ENCODE measurements at places on chromosomes 1 and 21.
A peak's percentile ranks its signal among the peaks of the same experiment; 100 is the strongest.

GRCh38 chr1:34858901-34859445 lies 576 bp downstream of the SMIM12 start:
- peak; percentile 14 for DNase-seq

DNA sequence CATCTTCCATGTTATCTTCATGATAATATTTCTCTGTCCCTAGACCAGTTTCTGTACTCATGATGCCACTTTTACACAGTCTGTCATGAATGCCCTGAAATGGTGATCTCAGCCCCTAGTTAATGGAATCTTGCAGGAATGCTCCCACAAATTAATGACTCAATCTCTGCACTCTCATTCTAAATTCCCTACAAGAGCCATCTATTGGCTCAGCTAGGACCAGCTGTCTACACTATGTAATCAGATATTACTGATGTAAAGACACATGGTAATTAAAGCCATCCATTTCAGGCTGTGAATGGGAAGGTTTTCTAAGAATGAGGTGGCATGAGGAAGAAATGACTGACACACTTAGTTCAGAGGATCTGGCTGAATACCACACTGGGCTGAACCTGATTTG lies 199.1 kb upstream of the KCND3 start:
- no peak for DNase-seq

GRCh38 chr1:47917687-47918086 lies 79.5 kb downstream of the TRABD2B start:
- DNase-seq: no peak

GRCh38 chr1:116556289-116557006 lies 14.4 kb downstream of the CD58 start:
- DNase-seq: peak; percentile 92

- no peak for DNase-seq
Measured at GRCh38 chr1:197984289-197984688, 67.1 kb downstream of the LHX9 start.

GRCh38 chr1:235225299-235225698 lies 64.2 kb upstream of the RBM34 start:
- no peak for DNase-seq

DNA sequence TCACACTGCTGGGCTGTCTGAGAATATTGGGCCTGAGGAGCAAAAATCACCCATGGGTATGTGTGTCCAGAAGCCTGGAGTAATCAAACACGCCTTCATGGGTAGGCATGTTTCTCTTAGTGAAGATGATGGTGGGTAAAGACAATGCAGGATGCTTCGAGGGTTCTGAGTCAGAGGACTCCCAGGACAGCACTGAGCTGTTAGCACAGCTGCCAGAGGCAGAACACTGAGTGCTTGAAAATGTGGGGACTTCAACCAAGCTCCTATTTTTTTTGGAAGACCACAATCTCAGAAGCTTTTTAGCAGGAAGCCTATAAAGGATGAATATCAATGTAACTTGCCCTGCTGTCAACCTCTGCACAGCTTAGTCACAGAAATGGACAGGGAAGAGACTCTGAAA lies 7.9 kb upstream of the NT5C1A start:
- no peak for DNase-seq

DNA sequence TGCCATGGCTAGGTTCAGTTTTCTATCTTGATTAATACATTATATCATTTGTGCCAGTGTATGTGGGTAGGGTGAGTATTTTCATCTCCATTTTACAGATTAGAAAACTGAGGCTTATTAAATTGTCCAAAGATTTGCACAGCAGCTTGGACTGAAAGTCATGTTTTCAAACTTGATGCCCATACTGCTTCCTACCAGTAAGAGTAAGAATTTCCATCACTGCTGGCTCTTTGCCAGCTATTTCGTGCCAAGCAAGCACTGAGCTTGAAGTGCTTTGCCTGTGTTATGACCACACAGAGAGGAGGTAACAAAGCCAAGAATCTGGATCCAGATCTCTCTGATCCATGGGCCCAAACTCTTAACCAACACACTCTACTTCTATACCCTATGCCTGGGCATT lies 295.0 kb downstream of the VAV3 start:
- no peak for DNase-seq

DNA sequence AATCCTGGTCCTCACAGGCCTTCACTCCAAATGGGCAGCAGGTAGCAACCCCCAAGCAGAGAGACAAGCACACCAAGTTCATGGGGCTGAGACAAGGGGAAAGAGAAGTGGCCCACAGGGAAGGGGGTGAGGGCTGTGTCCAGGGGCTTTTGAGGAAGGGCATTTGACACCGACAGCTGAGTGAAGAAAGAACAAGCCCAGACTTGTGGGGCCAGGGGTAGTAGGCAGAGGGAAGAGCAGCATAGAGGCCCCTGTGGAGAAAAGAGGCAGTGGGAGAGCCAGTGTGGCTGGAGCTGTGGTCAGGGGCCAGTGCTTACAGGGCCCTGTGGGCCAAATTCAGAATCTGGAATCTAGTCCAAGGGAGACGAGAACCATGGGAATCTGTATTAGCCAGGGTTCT lies 85.4 kb downstream of the IGSF21 start:
- no peak for DNase-seq

GRCh38 chr1:170326186-170326585 lies 180.4 kb downstream of the NTMT2 start:
- DNase-seq: no peak

DNA sequence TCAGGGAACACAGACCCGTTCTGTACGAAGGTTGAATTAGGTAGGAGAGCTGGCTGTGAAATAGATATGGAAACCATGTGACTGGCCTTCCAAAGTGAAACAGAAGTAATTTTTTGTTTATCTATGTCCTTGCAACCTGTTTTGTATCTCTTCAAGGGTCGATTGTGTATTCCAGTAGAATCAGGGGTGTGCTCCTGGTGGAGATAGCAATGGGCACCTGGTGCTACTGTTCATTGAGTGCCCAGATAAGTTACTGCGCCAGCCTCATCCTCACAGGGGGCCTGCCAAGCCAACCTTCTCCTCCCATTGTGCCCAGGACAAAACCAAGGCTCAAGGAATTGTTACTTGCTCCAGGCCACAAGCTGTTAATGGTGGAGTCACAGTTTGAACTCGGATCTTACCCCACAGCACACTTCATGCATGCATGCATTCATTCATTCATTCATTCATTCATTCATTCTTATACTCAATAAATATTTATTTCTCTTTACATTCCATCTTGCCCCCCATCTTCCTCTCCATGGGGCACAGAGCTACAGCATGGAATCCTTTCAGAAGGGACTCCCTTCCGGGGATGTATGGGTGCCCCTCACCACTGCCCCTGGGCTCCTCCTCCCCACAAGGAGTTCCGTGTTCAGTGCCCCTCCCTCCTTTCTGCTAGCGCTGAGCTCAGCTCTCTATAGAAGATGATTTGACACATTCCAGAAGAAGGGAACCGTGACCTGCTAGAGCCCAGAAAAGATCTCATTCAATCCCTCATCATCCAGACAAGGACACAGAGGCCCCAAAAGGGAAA lies 24.0 kb downstream of the ADORA1 start:
- no peak for DNase-seq

DNA sequence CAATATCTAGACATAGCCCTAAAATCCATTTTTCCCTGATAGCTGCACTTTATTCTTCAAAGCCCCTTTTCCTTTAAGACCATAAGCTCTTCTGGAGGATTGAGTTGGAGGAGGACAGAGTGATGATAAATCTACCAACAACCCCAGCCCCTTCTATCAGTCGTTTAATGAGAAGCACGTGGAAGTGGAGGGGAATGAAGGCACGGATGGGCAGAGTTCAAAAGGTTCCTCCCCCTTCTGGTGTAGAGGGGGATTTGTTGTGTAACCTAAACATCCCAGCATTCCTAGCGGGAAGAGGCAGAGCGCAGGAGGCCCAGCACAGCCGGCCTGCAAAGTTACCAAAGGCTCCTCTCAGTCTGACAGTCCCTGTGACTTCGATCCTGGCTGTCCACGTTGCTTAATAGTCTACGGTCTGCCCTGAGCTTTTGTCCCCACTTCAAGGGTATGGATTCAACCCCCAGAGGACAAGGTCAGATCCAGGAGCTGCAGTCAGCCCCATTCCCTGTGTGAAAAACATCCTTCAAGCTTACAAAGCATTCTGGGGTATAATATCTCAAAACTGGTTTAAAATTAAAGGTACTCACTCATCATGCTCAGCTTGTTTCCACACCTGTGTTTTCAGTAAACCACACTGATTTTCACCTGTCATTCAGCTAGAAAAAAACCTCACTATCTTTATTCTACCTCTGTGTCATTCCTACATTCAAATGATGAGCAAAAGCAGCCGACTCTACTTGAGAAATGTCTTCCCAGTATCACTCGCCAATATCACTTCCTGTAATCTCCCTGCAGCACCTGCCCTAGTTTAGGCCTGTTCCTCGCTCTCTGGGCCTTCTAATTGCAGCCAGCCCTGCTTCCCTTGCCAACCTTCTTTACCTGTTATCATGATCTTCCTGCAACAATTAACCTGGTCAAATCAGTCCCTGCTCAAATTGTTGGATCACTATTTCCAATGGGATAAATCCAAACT lies 117.9 kb downstream of the PLPP3 start:
- DNase-seq: no peak

GRCh38 chr1:92484472-92485380 lies 2.0 kb downstream of the GFI1 start:
- no peak for DNase-seq

GRCh38 chr1:29650476-29650875 lies 414.2 kb downstream of the PTPRU start:
- no peak for DNase-seq

DNA sequence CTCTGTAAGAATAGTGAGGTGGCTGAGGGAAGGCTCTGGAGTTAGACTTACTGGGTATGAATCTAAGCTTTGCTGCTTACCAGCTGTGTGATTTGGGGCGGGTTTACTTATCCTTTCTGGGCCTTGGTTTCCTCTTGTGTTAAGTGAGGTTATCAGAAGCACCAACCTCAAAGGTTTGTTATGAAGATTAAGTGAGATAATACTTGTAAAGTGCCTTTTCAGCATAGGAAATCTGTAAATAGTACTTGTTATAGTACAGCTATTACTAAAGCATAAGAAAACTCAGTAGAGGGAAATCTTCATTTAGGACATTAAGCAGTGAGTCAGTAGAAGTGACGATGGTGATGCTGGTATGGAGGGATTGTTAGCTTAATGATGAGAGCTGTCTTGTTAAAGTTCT lies 12.1 kb downstream of the HHAT start:
- no peak for DNase-seq

DNA sequence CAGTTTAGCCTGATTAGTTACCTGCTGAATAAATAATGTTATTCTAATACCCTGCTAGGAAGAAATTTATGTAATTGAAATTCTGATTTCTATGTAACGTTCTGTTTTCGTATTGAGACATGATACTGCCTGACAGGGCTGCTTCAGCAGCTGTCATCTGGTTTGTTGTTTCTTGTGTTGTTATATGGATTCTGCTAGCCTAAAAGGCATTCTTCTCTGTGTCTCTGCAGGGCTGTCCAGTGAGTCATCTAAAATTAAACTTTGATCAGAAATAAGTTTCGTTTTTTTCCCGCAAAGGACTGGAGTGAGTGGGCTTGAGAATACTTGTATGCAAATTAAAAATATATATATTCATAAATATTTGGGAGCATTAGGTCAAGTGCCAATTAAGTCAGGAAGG lies 93.0 kb downstream of the DYRK1A start:
- no peak for DNase-seq

DNA sequence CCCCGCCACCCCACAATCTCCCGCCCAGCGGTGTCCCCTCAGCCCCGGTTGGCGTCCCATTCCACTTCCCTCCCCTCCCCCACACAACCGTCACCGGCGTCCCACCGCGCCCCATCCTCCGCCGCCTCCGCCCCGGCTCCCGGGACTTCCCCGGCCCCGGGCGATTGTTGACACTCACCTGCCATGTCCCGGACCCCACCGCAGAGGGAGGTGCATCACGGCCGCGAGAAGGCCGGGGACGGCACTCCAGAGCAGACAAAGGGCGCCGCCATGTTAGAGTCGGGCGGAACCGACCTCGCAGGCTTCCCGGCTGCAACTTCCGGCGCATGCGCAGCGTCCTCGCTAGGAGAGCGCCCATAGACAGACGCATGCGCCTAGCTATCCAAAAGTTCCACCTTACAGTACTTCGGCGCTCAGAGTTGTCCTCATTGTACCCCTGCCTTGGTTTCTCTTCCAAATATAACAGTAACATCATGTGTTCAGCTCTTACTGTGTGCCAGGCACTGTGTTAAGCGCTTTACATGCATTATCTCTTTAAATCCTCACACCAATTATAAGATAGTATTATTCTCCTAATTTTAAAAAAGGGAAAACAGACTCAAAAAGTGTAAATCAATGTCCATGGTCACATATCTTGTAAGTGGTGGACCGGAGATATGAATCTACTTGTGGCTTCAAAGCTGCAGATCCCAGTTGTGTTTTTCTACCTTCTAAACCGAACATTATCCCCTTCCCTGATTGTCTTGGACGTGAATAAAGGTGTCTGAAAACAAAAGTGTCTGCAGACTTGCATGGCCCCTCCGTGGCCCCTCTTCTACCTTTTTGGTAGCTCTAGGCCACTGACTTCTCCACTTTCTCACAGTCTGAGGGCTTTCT lies at the start of gene ZBTB17:
Gene ZBTB17 (minus strand): TSS at position 297 of the 876 bp plus-strand sequence. CDS start 27,606 bp downstream, outside the sequence.
- DNase-seq: peak; percentile 91

- no peak for DNase-seq
Measured at GRCh38 chr1:226603022-226603857, 54.7 kb downstream of the STUM start.

- no peak for DNase-seq
Measured at GRCh38 chr1:111731956-111732355, 7.2 kb downstream of the INKA2 start.

- no peak for DNase-seq
Measured at GRCh38 chr1:221442056-221442455, 299.8 kb downstream of the DUSP10 start.

Measured in inflammatory macrophage treated with lipopolysaccharide for 1 hour (primary cell).